ENCODE measurements at places on chromosomes 11 and 22. TPM values are rescaled to one million over a fixed set of nuclear protein-coding genes. Genes with fewer than 3 reads are reported as not detected.

Gene PATE4
- not detected for total RNA-seq

Gene TMEM121B
- under 0.01 TPM for total RNA-seq

Gene TEF
- total RNA-seq = 9.9 TPM

Gene MN1
- total RNA-seq = 0.85 TPM

Gene THRSP
- total RNA-seq = not detected

Gene MMP12
- 0.28 TPM for total RNA-seq

Gene GP1BB
- total RNA-seq = 1.00 TPM

Gene MS4A2
- total RNA-seq = not detected

Gene RASD2
- under 0.01 TPM for total RNA-seq

Gene SFI1
- 6.7 TPM for total RNA-seq

Gene OR52H1
- 0.43 TPM for total RNA-seq

Gene ARAP1
- total RNA-seq = 104 TPM

Gene PNPLA3
- total RNA-seq = 4.5 TPM

Gene SLC29A2
- total RNA-seq = 0.14 TPM

Measured in smooth muscle cell of bladder (primary cell).